MV-4-11 (cell line): ENCODE measurements at places on chromosomes 11 and 22.
A peak's percentile ranks its signal among the peaks of the same experiment; 100 is the strongest.

DNA sequence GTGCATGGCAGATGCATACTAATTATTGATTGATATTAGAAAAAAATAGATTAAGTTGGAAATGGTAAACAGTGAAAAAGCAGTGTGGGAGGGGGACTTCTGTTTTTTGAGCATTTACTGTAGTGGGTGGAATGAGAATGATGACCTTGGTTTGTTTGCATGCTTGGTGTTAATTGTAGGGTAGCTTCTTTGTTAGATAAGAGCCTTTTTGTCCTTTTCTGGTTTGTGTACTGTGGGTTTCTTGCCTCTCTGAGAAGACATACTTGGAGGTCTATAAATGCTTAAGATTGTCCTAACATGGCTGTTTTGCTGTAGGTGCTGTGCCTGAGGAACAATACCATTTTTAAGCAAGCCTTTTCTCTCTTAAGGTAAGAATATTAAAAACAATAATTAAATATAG is 17.0 kb downstream of the MRPL48 start:
- DNase-seq: no peak

- peak; percentile 8 for DNase-seq
Observed at GRCh38 chr11:102610200-102610599, 14.9 kb downstream of the MMP20 start.

GRCh38 chr22:30169002-30169401 is 77.6 kb downstream of the LIF start:
- no peak for DNase-seq

GRCh38 chr11:63764340-63764678 is 4.3 kb downstream of the ZFTA start:
- no peak for DNase-seq

DNA sequence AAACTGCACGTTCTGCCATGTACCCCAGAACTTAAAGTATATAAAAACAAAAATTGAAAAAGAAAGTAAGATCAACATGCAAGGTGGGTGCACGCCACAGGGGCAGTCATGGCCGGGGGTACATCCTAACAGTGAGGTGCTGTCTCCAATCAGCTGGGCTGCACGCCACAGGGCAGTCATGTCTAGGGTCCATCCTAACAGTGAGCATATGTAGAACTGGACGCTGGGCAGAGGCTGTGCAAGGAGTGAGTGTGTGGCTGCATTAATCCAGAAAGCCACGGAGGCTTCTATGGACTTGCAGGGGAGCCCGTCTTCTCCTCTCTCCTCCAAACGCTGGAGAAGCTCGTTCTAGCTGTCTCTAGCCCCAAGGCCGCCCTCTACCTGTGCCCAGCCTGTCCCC is 1105.0 kb downstream of the BRD1 start:
- no peak for DNase-seq

DNA sequence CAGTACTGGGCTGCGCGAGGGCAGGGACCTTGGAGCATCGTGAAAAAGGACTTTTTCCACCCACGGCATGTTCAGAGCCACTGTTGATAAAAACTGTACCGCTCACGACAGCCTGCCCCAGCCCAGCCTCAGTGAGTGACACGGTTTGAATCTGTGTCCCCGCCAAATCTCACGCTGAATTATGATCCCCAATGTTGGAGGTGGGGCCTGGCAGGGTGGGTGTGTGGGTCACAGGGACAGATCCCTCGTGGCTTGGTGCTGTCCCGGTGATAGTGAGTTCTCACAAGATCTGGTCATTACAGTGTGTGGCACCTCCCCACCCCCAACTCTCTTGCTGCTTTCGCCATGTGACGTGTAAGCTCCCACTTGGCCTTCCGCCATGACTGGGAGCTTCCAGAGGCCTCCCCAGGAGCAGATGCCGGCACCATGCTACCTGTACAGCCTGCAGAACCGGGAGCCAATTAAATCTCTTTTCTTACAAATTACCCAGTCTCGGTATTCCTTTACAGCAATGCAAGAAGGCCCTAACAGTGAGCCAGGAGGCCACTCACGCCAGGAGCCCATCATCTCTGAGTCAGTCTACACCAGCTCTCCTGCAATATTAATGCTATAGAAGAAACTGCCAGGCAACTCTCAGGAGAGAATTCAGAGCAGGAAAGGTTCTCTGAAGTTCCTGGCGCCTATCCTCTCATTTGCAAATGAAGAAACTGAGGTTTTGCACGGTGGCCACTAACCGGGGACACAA is 1.3 kb downstream of the TOLLIP start:
- DNase-seq: no peak

DNA sequence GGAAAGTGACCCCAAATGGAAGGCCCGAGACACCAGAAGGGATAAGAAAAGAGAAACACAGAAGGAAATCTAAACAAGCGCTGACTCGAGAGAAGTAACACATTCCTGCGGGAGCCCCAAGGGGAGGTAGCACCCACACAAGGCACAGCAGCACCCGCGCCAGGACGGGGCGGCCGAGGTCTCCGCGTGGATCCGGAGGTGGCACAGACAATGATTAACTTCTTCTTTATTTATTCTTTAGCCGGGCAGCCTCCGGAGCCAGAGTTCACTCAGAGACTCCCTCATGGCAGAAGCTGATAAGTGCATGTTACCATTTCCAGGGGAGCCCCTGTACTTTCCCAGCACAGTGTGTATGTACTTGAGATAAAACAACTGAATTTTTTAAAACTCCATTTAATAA is 5.1 kb downstream of the TOLLIP start:
- no peak for DNase-seq

- no peak for DNase-seq
Observed at GRCh38 chr11:124079631-124080326, 35.5 kb upstream of the VWA5A start.

GRCh38 chr22:27133681-27134314 is 476.4 kb downstream of the MIAT start:
- DNase-seq: no peak

GRCh38 chr22:27637604-27638003 is 164.0 kb downstream of the MN1 start:
- DNase-seq: no peak

- no peak for DNase-seq
Observed at GRCh38 chr22:24459911-24460310, 32.5 kb downstream of the ADORA2A start.

- DNase-seq: no peak
Observed at GRCh38 chr11:115924744-115925567, 420.7 kb upstream of the CADM1 start.

- no peak for DNase-seq
Observed at GRCh38 chr11:30120045-30120589, 103.3 kb upstream of the KCNA4 start.

- DNase-seq: peak; percentile 80
Observed at GRCh38 chr11:65575568-65576231, at the start of gene EHBP1L1. Gene EHBP1L1, plus strand, starts transcription at chr11:65576053. Its CDS starts 250 bp downstream, at chr11:65576303.

DNA sequence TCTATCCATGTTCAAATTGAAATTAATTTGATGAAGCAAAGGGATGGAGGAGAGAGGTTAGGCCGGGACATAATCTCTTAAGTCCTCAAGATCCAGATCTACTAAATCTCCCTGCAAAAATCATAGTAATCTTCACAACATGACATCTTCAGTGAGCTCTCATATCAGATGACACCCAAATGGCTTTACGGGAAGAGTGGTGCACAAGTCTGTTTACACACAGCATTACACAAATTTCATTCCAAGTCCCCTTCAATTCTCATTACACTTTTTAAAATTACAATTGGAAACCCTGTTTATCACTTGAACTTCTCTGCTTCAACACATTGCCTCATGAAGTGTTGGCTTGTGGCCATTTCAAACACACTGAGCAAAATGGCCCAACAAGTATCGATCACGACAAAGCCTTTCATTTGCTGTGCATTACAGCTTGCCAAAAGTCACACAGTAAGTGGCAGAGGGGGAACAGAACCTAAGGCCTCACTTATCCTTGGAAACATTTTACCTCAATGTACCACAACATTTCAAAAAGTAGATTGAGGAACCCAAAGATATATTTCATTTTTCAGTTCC is 17.9 kb upstream of the TPH1 start:
- peak; percentile 4 for DNase-seq
